ENCODE measurements at places on chromosomes 2 and 18. TPM values are rescaled to one million over a fixed set of nuclear protein-coding genes. Genes with fewer than 3 reads are reported as not detected.

Gene SLC19A3
- not detected for total RNA-seq

- no peaks in the 10 kb centered on the region for H3K36me3 ChIP-seq
- peak within 1 kb of the TSS; percentile 83 for H3K4me3 ChIP-seq
- no peaks in the 10 kb centered on the region for H3K27me3 ChIP-seq
- DNase-seq: peak; percentile 54
- peak within 1 kb of the TSS; percentile 96 for H3K27ac ChIP-seq
Measured at GRCh38 chr2:148021059-148021861, at the start of gene MBD5. Gene MBD5 (plus strand): TSS chr2:148021091.

- H3K27me3 ChIP-seq: no peaks in the 10 kb centered on the region
- H3K4me1 ChIP-seq: peaks cover 51% of the 10 kb centered on the region
- peak overlapping the region; percentile 78 for H3K27ac ChIP-seq
Measured at GRCh38 chr2:109348671-109349502, 219.9 kb downstream of the SH3RF3 start.

DNA sequence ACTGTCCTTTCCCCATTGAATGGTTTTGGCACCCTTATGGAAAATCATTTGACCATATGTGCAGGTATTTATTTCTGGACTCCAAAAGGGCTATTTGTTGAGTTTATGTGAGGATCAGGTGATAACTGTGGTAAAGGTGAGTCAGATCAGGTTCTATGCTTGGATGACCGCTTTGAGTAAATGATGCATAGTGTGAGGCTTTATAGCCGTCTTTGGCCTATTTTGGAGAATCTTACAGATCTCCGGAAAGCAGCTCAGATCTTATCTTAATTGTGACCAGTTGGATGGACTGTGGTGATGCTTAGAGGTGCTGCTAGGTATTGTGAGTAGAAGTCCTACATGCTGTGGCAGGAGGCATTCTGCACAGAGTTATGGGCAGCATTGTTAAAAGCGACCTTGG is 126.2 kb downstream of the METTL8 start:
- H3K27me3 ChIP-seq: no peaks in the 10 kb centered on the region
- no peak overlapping the region for H3K27ac ChIP-seq
- no peaks in the 10 kb centered on the region for H3K36me3 ChIP-seq
- no peaks in the 10 kb centered on the region for H3K4me1 ChIP-seq
- no peak for DNase-seq

Gene SKOR2
- total RNA-seq: not detected

DNA sequence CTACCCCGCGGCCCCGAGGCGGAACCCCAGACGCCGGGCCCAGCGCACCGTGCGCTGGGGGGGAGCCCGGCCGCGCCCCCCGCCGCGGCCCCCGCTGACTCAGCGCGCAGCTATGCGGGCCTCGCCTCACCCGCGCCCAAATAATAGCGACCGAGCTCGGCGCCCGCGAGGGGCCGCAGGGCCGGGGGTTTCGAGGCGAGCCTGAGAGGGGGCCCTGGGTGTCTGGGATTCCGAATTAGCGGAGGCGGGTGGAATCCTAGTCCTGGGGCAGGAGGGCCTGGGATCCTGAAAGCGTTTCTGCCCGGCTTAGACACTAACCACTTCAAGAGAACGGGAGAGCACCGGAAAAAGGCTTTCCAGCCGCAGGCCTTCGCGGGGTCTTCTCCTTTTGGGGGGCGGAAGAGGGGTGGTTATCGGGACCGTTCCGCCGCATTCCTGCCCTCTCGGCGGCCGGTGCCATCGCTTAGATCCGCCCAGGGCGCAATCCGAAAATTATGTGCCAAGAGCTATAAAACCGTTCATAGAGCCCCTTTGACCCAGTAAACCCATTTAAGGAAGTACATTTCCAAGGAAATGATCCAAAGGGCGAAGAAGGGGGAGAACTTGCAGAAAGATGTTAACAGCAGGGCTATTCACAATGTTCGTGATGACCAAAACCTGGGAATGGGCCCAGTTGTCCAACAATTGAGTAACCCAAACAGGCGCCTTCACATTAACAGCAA is 681 bp upstream of the ROCK2 start:
- H3K27me3 ChIP-seq: peaks cover 2% of the 10 kb centered on the region
- H3K4me3 ChIP-seq: peak overlapping the region; percentile 22
- H3K4me1 ChIP-seq: peaks cover 39% of the 10 kb centered on the region
